A549 treated with CpdA at 1 μM for 4 hours (cell line): ENCODE measurements at places on chromosomes 2 and 18. TPM values are rescaled to one million over a fixed set of nuclear protein-coding genes. Genes with fewer than 3 reads are reported as not detected.

The COPS7B gene
- 34.5 to 42.5 TPM (median 41.2 TPM) in 5 replicates for total RNA-seq

The CRYGD gene
- not detected in 5 replicates for total RNA-seq

The TTC39C gene
- total RNA-seq, result 10.1 to 12.3 TPM (median 10.5 TPM) in 5 replicates

The GCG gene
- total RNA-seq, result not detected in 5 replicates

The MAB21L4 gene
- 0.03 to 0.17 TPM (median 0.15 TPM) in 3 of 5 replicates, not detected in the others for total RNA-seq

The CNDP1 gene
- total RNA-seq, result not detected in 5 replicates

The BCL2L11 gene
- total RNA-seq, result 6.2 to 11.4 TPM (median 9.0 TPM) in 5 replicates

The GALM gene
- 16.3 to 21.3 TPM (median 18.4 TPM) in 5 replicates for total RNA-seq
